ENCODE measurements at places on chromosomes 12 and 14.

DNA sequence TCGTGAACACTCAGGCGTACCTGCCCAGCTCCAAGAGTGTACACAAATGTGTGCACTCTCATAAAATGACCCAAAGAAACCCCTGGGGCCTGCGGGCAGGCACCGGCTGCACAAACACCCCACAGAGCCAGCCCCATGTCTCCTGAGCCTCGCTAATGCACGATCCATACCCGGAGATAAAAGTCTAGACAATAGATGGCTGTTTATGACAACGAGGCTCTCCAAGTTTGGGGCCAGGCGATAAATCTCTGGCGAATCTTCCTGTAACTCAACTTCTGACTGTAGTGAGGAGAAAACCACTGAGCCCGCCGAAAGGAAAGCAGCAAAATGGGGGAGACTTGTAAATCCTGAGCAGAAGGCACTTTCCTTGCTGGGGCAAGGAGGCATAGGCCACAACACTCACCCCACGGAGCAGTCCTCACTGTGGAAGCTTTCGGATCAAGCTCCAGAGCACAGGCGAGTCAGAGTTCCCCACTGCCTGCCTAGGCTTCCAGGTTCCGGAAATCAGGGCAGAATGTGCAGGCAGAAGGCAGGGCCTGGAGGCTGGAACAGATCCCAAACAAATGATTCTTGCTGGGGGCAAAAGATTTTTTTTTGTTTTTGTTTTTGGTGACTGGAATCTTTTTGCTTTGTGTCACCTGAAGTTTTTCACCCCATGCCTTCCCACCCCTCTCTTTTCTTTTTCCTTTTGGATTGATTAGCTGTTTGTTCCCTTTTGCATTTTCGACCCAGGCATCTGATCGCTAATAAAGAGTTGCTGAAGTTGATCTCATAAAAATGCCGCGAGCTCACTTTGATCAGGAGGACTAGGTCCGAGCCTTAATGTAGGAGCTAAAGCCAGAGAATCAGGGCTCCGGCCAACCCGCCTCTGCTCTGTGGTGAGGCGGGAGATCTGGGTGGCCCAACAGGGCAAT lies 4.5 kb upstream of the HOXC11 start:
- no peak for DNase-seq

GRCh38 chr14:55416866-55417265 lies 5.2 kb upstream of the ATG14 start:
- DNase-seq: peak; percentile 2

DNA sequence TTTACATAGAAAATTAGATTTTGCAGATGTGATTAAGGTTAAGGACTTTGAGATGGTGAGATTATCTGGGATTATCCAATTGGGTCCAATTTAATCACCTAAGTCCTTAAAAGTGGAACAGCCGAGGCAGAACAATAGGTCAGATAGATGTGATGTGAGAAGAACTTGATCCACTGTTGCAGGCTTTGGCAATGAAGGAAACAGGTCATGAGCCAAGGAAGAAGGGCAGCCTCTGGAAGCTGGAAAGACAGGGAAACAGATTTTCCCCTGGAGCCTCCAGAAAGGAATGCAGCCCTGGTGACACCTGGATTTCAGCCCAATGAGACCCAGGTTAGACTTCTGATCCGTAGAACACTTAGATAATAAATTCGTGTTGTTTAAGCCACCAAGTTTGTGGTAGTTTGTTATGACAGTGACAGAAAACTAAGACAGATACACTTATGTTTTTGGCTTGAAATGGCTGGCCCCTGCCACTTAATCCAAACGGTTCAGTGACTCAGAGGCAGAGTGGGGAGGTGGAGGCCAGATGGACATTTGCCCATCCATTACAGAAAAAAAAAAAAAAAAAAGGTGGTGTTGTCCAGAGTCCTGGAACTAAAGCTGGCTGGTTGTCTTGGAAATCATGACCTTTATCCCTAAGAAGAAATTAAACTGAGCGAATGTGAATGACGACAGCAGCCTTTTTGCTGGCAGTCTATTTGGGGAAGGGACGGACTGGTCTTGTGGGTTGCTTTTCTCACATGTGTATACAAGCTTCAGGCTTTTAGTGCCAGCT lies 181.9 kb upstream of the NRXN3 start:
- no peak for DNase-seq

DNA sequence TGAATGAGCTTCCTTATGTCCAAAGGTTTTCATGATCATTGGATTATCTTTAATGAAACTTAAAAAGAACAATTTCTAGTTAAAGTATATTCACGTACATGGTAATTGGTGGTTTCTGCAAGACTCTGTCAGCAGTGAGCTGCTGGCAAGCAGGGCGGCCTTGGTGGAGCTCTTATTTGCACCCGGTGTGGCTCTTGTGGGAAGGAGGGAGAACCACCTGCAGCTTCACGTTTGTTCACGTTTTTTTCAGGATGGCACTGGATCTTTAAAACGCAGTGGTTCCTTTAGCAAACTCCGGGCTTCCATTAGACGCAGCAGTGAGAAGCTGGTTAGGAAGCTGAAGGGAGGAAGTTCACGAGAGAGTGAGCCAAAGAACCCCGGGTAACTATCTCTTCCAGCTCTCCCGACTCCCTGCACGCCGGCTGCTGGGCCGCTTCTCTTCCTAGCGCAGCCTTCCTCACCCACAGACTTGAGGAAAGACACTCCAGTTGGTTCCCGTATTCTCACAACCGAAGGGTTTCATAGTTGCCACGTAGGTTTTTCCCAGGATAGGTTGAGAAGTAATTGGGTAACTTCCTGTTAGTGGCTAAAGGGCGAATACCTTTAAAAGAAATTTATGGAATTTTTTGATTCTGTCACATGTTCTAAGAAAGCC lies 28.3 kb downstream of the XRCC3 start:
- no peak for DNase-seq

DNA sequence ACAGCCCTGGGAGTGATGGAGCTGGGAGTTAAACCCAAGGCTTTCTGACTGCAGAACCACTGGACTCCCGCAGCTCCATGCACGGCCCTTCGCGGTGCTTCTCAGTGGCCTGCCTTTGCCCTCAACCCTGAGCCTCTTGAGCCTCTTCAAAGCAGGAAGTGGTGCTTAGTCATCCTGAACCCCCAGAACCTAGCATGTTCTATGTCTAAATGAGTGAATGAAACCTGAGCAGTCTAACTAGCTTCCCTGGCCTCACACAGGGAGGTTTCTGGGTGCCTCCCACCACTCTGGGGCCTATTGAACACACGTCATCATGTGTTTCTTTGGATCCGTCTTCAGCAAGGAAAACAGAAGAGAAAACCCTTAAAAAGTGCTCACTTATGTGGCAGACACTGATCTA lies 117.9 kb upstream of the SFSWAP start:
- DNase-seq: no peak

- no peak for DNase-seq
Measured at GRCh38 chr14:93369713-93370266, 22.8 kb downstream of the COX8C start.

DNA sequence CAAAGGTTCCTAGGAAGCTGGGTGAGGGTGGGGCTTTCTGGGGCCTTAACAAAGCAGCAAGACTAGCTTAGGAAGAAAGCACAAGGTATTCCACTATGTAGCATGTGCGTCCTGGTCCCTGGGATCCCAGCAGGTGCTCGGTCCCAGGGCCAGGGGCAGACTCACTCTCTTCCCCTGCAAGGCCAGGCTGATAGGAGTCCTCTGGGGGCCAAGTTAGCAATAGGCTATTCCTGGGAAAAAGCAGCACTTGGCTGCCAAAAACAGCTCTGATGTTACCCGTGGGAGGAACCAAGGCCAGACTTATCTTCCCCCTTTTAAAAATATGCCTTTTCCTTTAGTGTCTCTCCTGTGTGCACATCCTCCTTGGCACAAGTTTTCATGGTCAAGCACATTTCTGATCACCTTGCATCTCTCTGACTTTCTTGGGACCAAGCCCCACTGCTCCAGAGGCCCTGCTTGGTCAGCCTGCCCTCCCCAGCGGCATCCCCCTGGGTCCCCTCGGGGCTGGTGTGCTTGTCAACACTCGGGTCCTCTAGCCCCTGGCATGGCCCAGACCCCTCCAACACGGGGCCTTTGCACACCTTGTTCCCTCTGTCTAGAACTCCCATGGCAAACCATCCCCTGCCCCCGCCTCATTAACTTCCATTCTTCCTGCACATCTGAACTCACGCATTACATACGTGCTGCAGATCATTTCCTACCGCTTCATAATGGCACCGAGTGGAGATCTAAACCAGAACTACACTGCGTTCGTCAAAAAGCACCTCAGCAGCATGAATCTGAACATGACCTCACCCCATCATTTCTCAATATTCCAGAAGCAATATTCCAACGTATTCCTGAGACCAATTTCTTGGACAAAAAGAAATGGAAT lies 21.9 kb downstream of the CCDC92 start:
- DNase-seq: no peak

GRCh38 chr12:70044167-70044566 lies 199.1 kb upstream of the CNOT2 start:
- DNase-seq: no peak

DNA sequence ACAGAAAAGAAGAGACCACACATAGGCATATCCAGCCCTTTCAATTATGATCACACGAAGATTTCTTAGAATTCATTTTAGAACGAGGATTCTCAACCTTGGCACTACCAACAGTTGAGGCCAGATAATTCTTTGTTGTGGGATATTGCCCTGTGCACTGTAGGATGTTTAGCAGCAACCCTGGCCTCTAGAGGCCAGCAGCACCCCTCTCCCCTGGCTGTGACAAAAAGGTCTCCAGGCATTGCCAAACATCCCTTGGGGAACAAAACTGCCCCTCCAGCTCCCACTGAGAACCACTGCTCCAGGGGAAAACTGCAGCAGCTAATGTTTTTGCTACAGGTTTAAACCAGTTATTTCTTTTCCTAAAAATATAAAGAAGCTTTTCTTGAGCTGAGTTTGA lies 7.1 kb downstream of the NT5DC3 start:
- DNase-seq: no peak

GRCh38 chr12:67780580-67781084 lies 132.1 kb downstream of the DYRK2 start:
- no peak for DNase-seq

- peak; percentile 55 for DNase-seq
Measured at GRCh38 chr14:101781240-101782061, 19.9 kb downstream of the PPP2R5C start.

- no peak for DNase-seq
Measured at GRCh38 chr14:100677152-100677551, 49.5 kb upstream of the DLK1 start.

DNA sequence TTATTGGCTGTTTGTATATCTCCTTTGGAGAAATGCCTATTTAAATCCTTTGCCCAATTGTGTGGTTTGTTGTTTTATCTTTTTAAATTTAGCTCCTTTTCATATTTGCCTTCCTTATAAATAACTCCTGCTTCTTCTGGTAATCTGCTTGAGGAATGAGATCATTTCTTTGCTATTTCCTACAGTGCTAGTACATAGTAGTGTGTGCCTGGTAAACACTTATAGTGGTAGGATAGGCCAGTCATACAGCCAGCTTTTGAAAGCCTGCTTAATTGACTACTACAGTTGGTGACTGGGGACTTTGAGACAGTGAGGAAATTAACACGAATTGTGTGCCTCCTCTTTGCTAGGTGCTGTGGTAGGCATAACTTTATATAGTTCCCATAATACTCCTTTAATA lies 68.7 kb downstream of the BORCS5 start:
- no peak for DNase-seq

GRCh38 chr12:68885381-68885780 lies 47.6 kb downstream of the CPM start:
- no peak for DNase-seq

DNA sequence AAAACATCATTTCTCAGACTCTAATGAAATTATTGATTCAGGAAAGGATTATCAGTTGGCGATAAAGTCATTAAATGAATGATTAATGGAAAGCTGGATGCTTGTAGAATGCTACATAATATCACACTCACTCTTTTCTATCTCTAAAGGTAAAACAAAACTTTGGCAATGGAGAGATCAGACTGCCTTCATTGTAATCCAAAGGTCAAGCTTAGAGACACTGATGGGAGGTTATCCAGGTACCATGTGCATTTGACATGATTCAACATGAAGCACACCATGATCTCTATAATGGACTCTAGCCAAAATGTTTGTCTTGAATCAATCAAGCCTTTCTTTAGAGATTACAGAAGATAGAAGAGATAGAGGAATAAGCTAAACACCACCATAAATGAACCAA lies 110.1 kb upstream of the USP44 start:
- no peak for DNase-seq

GRCh38 chr14:85257287-85257686 lies 272.7 kb upstream of the FLRT2 start:
- DNase-seq: no peak

DNA sequence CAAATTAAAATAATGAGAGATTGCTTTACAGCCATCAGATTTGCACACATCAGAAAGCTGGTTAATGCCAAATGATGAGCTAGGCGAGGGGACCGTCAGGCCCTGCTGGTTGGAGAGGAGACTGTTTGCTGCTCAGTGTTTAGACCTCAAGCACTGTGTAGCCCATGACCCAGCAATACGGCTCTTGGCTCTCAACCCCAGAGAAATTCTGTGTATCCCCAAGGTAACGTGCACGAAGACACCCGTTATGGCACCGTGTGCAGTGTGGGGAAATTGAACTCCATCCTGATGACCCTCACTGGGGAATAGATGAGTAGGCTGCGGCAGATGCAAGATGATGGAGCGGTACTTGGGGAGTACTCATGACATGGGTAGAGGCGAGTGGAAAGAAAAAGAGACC lies 55.7 kb downstream of the EID3 start:
- no peak for DNase-seq

DNA sequence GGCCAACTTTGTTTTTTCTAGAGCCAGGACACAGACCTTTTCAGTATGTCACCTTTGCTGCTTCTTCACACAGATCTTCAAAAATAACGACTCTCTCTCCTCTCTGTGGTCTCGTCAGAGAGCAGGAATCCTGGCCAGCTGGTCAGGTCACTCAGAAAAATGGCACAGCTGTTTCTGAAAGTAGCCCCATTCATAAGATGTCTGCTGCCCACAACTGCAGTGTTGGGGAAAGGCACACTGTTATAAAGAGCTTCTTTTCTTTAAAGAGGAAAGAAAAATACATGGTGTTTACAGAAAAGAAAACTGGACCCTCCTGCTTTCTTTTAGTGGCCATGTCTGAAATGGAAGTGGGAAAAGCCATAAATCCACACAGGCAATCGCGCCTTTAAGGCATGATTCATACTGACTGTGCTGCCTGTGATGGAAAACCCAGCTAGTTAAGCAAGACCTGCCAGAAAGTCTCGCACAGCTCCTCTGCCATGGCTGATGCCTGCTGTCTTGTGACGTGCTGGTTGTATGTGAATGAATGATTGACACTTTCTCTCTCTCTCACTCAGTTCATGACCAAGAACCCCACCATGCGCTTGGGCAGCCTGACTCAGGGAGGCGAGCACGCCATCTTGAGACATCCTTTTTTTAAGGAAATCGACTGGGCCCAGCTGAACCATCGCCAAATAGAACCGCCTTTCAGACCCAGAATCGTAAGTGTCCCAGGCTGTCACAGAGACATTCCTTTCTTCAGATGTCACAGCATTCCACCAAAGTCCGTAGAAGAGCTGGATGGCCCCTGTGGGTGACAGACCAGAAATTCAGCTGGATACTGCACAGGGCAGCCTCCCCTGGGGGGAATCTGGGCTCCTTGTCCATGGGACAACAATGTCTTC lies 147.9 kb upstream of the HIF1A start:
- DNase-seq: peak; percentile 77

Measured in astrocyte of the hippocampus (primary cell).